ENCODE measurements at places on chromosomes 11 and 22. TPM values are rescaled to one million over a fixed set of nuclear protein-coding genes. Genes with fewer than 3 reads are reported as not detected.

Gene OR6A2
- total RNA-seq = under 0.01 TPM

Gene DEPDC7
- 5.6 TPM for total RNA-seq

Gene OR2AG2
- total RNA-seq = under 0.01 TPM

Gene TMEM151A
- under 0.01 TPM for total RNA-seq

Gene LRRC74B
- not detected for total RNA-seq

Gene DLG2
- total RNA-seq = 2.1 TPM

Gene POU2AF1
- total RNA-seq = not detected

Gene ZNF280B
- total RNA-seq = 0.33 TPM

Gene NCF4
- not detected for total RNA-seq

Gene FAM227A
- total RNA-seq = 0.77 TPM

Gene BANF1
- 19.0 TPM for total RNA-seq

Gene TEF
- total RNA-seq = 14.9 TPM

Gene GRK2
- total RNA-seq = 21.6 TPM

Gene HEPN1
- not detected for total RNA-seq

Gene GRIA4
- 0.50 TPM for total RNA-seq

GRCh38 chr11:79441461-79441875 is 638 bp upstream of the TENM4 start:
- DNase-seq = peak; percentile 78

GRCh38 chr11:75840522-75840921 is 25.5 kb downstream of the UVRAG start:
- DNase-seq = no peak

- DNase-seq = no peak
Measured at GRCh38 chr11:97895572-97895971, 1125.2 kb upstream of the CNTN5 start.

DNA sequence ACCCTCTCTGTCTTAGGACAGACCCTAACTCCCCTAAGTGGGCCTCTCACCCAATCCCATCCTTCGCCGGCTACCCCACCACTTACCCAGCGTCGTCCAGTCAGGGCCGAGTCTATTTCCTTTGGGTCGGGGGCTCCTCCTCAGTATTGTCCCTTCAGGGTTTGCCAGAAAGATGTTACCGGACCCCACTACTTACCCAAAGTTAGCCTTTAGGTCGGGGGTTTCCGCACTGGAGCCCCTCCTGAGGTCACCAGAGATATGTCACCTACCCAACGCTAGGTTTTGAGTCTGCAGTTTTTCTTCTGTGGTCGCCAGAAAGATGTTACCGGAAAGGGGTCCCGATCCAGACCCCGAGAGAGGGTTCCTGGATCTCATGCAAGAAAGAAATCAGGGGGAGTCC is 17.9 kb upstream of the B4GALNT4 start:
- no peak for DNase-seq

DNA sequence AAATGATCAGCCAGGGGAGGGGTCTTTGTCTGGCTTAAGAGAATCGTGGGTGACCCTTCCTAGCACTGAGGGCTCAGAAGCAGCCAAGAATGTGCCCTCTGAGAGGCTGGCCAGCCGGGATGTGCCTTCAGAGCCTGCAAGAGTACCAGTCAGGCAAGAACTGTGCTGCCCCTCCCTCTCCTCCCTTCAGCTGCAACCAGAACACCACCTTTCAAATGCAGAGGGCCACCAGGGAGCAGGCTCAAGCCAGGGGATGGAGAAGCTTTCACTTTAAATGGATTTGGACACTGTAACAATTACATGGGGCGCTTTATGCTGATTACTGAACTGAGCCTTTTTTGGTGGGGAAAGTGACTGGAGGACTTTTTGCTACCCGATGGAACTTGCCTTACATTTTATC is 44.9 kb upstream of the TENM4 start:
- no peak for DNase-seq

DNA sequence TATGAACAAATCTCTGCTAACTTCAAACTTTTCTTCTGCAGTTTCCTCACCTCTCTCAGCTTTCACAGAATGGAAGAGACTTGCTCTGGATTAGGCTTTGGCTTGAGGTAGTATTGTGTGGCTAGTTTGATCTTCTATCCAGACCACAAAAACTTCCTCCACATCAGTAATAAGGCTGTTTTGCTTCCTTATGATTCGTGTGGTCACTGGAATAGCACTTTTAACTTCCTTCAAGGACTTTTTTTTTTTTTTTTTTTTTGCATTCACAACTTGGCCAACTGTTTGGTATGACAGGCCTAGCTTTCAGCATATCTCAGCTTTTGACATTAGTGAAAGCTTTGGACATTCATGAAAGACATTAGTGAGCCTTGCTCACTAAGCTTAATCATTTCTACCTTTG is 47.5 kb upstream of the LRRC55 start:
- DNase-seq = no peak

DNA sequence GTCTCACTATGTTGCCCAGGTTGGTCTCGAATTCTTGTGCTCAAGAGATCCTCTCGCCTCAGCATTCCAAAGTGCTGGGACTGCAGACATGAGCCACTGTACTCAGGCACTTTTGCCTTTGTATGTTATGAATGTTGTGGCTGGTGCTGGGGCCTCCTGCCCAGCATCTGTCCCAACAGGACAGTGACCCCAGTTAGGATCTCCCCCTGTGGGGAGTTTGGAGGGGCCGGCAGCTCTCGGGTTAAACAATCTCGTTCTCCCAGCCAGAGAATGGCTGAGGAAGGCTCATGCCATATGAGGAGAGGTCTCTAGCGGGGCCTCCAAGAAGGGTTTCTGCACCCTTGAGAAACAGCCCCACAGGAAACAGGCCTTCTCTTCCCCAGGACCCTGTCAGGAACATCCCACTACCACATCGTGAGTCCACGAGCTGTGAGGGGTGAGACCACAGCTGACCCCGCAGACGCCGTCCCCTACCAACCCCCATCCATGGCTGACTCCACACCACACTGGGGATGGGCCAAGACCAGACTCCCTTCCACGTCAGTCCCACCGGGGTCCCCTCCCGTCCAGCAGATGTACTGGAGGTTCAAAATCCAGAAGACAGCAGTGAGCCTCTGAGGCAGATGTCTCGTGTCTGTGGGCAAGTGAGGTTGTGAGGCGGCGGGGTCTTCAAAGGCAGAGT is 54.1 kb downstream of the SHANK2 start:
- no peak for DNase-seq

GRCh38 chr11:102085864-102086551 is 24.2 kb upstream of the YAP1 start:
- peak; percentile 14 for DNase-seq

DNA sequence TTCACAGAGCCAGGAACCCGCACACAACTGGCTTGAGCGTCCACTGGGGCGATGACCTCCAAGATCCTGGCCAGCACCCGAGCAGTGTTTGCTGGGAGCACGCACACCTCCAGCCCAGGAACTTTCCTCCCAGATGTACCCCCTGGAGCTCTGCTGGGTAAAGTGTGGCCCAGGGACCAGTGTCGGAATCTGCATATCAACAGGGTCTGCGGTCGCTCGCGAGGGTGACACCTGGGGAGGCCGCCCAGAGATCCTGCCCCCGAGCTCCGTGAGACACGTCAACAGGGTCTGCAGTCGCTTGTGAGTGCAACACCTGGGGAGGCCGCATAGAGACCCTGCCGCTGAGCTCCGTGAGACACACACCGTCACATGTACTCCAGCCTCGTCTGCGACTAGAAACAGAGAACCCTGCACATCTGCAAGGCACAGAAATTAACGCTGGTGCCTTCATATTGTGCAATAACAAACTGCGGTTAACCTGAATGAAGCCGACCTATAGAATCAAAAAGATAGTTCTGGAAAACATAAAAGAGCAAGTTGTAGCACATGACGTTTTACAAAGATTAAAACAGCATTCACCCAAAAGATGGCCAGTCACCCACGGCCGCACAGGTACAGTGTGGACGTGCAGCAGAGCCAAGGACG is 172.4 kb downstream of the BRD1 start:
- no peak for DNase-seq

- DNase-seq = no peak
Measured at GRCh38 chr11:66221726-66222236, 46.7 kb upstream of the RAB1B start.

DNA sequence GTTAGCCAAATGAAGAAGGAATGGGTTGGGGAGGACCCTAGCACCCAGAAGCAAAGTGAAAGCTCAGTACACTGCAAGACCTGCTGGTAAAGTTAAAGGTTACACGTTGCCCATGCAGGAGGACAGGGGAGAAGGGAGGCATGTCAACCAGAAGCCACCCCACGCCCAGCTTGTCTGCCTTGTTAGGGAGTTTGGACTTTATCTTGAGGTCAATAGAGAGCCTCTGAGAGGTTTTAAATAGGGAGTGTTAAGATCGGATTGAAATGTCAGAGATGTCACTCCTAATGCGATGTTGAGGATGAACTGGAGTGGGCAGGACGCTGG is 18.7 kb upstream of the PEX26 start:
- DNase-seq = no peak

- peak; percentile 21 for DNase-seq
Measured at GRCh38 chr11:35464308-35464707, 45.0 kb upstream of the SLC1A2 start.

GRCh38 chr22:19800761-19801244 is 40.2 kb downstream of the TBX1 start:
- DNase-seq = peak; percentile 44

- DNase-seq = no peak
Measured at GRCh38 chr11:16690086-16690485, 48.4 kb upstream of the C11orf58 start.

GRCh38 chr22:43314611-43315010 is 28.6 kb downstream of the SCUBE1 start:
- no peak for DNase-seq

- no peak for DNase-seq
Measured at GRCh38 chr11:63022441-63022840, 6.8 kb upstream of the SLC22A8 start.

DNA sequence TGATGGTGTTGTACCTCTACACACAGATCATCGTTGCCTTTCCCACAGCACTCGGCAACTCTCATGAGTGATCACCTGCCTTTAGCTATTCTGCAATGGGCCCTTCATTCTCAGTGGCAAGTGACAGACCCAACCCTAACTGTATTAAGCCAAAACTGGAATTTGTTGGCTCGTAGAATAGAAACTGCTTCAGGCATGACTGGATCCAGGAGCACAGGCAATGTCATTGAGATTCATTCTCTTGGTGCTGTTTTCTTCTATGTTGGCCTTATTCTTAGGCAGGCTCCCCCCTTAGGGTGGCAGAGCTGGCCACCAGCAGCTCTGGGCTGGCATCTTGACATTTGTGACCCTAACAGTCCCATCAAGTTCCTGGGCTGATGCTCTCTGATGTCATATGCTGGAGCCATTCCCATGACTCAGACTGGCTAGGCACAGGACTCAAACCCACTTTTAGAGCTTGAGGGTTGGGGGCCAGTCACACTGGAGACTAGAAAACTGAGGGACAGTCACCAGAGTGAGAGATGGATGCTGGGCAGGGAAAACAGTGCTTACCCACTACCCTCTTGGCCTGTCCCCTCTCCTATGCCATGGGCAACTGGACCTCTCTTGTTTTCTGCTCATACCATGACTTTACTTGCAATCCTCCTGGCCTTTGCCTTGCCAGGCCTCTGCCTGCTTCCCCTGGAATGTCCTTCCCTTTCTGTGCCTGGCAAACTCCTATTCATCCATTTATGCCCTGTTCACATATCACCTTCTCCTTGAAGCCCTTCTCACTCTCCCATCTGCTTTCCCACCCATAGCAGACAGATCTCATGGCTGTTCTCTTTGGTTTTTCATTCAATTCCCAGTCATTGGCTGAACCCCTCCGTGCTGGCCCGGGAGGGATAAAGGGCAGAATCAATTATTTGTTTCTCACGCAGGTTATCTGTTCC is 7.1 kb upstream of the CDC42EP2 start:
- DNase-seq = no peak

GRCh38 chr22:27024982-27025381 is 367.6 kb downstream of the MIAT start:
- DNase-seq = no peak

GRCh38 chr11:68142028-68142412 is 20.8 kb upstream of the CHKA start:
- DNase-seq = no peak

GRCh38 chr11:32101791-32102190 is 10.9 kb downstream of the RCN1 start:
- no peak for DNase-seq

GRCh38 chr22:36456464-36456845 is 25.0 kb downstream of the TXN2 start:
- DNase-seq = no peak

DNA sequence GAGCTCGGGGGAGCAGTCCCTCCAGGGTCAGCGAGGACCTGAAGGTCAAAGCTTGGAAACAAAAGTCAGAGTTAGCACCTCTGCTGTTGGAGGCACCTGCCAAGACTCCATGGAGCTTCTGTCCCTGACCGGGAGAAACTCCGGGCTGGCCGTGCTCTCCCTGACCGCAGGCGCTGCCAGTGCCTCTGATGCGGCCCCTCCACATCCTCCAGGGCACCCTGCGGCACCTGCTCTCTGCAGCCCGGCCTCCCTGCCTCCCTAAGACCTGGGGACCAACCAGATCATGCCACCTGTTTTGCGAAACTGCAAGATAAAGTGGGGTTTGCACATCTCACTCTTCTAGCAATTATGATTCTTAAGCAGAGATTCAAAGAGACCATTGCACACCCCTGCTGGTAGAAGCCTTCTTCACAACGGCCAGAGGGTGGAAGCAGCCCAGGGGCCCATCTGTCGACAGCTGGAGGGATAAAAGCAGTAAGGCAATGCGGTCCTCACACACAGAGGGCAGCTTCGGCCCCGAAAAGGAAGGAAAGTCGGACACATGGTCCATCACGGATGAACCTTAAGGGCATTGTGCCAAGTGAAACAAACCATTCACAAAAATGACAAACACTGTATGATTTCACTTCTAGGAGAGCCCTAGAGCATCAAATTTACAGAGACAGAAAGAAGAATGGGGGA is 477.1 kb downstream of the BRD1 start:
- DNase-seq = no peak

DNA sequence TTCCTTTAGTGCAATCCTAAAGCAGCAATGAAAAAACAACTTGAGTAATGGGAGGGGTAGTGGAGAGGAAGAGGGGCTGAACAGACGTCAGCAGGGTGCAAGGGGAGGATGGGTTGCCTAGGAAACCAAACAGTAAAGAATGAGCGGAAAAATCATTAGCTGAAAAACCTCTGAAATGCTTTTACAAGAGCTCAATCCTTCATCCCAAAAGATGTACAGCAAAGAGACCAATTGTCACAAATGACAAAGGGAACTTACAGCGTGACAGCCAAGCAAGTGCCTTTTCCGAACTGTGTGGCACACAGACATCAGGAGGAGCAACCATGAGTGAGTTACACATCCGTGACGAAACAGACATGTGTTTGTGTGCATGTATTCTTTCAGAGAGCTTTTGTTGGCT is 104.6 kb downstream of the SIK3 start:
- peak; percentile 49 for DNase-seq

- no peak for DNase-seq
Measured at GRCh38 chr22:37972527-37972926, 11.8 kb downstream of the SOX10 start.

Measured in fibroblast of lung (primary cell).